Hematopoietic multipotent progenitor cell (in vitro differentiated cells): ENCODE measurements at places on chromosomes 13 and 19. TPM values are rescaled to one million over a fixed set of nuclear protein-coding genes. Genes with fewer than 3 reads are reported as not detected.

Gene IGFL1
- not detected for total RNA-seq

Gene ICAM3
- total RNA-seq = 367 TPM

Gene ZNF175
- 2.7 TPM for total RNA-seq

Gene ZNF418
- 10.0 TPM for total RNA-seq

Gene IZUMO2
- not detected for total RNA-seq

Gene LGALS14
- total RNA-seq = under 0.01 TPM

Gene ZNF729
- not detected for total RNA-seq
